Mammary microvascular endothelial cell (primary cell): ENCODE measurements at places on chromosomes 1 and 21. TPM values are rescaled to one million over a fixed set of nuclear protein-coding genes. Genes with fewer than 3 reads are reported as not detected.

Gene C1orf210
- not detected in 2 replicates for total RNA-seq

Gene RAP1GAP
- total RNA-seq, result not detected in 2 replicates

Gene C8B
- not detected in 2 replicates for total RNA-seq

Gene THEM5
- total RNA-seq, result not detected in 2 replicates

Gene CCDC30
- 0.20 TPM in 2 replicates for total RNA-seq

Gene EPHA8
- not detected in 2 replicates for total RNA-seq

Gene TRIM58
- total RNA-seq, result 0.33 and 0.34 TPM in 2 replicates

Gene DIO1
- total RNA-seq, result not detected in 2 replicates

Gene NSUN4
- total RNA-seq, result 12.7 and 24.8 TPM in 2 replicates

Gene C1orf74
- total RNA-seq, result 1.9 and 2.5 TPM in 2 replicates

Gene NTMT2
- total RNA-seq, result not detected in 2 replicates

Gene LCE2C
- not detected in 2 replicates for total RNA-seq

Gene KAZN
- total RNA-seq, result 2.3 and 3.2 TPM in 2 replicates

Gene IVL
- not detected in 2 replicates for total RNA-seq

Gene IFNGR2
- 46.1 and 56.6 TPM in 2 replicates for total RNA-seq

Gene CASQ2
- not detected in 2 replicates for total RNA-seq

Gene KCNE2
- total RNA-seq, result not detected in 2 replicates

Gene MYBPH
- not detected in 2 replicates for total RNA-seq
